ENCODE measurements at places on chromosomes 7 and 10. TPM values are rescaled to one million over a fixed set of nuclear protein-coding genes. Genes with fewer than 3 reads are reported as not detected.

DNA sequence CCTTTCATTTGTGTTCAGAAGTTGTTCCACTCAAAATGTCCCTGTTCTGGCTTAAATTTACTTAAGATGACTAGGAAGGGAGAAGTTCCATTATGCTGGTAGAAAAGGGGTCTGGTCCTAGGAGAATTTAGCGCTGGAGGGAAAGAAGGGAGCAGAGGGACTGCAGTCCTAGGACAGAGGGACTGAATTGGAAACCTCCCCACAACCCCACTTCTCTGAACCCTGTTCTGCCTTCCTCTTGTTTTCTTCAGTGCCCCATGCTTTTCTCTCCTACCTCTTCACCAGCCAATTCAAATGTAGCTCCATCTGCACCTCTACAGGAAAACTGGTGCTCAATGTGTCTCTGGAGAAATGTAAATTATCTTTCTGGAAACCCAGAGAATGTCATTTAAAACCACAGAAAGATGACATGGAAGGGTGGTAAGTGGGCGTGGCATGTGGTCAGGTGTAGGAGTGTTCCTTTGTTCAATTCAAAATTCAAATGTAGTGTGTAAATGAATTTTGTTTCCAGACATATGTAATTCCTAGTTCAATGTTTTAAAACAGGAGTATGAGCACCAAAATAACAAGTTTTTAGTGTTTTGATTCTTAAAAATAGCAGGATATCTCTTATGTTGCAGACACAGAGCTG lies 24.0 kb upstream of the RHOBTB1 start:
- peaks cover 6% of the 10 kb centered on the region for H3K4me1 ChIP-seq
- DNase-seq = no peak
- no peak overlapping the region for H3K4me3 ChIP-seq
- no peaks in the 10 kb centered on the region for H3K36me3 ChIP-seq
- H3K27me3 ChIP-seq = no peaks in the 10 kb centered on the region

GRCh38 chr10:22908837-22909236 lies 19.0 kb upstream of the ARMC3 start:
- no peak for DNase-seq
- H3K4me1 ChIP-seq = peaks cover 11% of the 10 kb centered on the region
- H3K27ac ChIP-seq = no peak overlapping the region
- H3K36me3 ChIP-seq = peaks cover 4% of the 10 kb centered on the region
- no peaks in the 10 kb centered on the region for H3K27me3 ChIP-seq

DNA sequence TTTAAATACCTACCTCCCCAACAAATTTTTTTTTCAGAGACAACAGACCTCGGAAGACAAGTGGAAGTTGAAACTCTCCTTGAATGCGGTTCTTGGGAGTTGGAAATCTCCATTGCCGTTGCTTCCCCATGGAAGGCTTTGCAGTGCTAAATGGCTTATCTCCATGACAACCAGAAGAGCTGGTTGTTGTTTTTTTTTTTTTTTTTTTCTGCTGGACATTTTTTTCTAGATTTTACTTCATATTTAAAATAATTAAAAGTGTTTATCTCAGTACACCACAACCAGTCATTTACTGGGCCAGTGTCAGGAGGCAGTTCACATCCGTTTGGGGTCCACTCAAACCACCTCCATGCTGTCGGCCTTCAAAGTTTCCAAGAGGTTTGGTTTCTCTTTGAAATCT lies 348.5 kb upstream of the PRKCQ start:
- H3K27ac ChIP-seq = no peak overlapping the region
- no peak overlapping the region for H3K4me3 ChIP-seq
- no peaks in the 10 kb centered on the region for H3K4me1 ChIP-seq
- H3K36me3 ChIP-seq = no peaks in the 10 kb centered on the region
- DNase-seq = no peak

DNA sequence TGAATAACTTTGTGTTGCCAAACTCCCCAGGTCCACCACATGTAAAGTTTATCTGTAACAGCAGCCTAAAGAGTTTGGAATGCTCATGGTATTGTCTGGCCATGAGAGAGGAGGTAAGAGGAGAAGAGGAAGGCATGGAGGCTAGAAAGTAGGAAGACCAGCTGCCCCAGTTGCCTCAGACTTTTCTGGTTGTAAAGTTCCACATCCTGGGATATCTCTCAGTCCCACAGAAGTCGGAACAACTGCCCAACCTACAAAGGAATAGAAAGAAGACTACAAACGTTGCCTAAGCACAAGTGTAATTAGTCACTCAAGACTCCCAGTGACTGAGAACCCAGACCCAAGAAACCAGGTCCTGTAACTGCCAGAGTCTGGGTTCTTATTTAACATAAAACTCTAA lies 47.3 kb downstream of the CREB3L2 start:
- H3K4me3 ChIP-seq = no peak overlapping the region
- peaks cover 69% of the 10 kb centered on the region for H3K4me1 ChIP-seq
- H3K27me3 ChIP-seq = no peaks in the 10 kb centered on the region
- peaks cover 12% of the 10 kb centered on the region for H3K36me3 ChIP-seq
- peak overlapping the region; percentile 92 for H3K27ac ChIP-seq
- no peak for DNase-seq

- no peak overlapping the region for H3K27ac ChIP-seq
- H3K4me1 ChIP-seq = peaks cover 7% of the 10 kb centered on the region
- H3K4me3 ChIP-seq = no peak overlapping the region
- peaks cover 8% of the 10 kb centered on the region for H3K27me3 ChIP-seq
- no peaks in the 10 kb centered on the region for H3K36me3 ChIP-seq
Measured at GRCh38 chr10:945778-946177, 14.3 kb upstream of the LARP4B start.

Gene SCD
- 281 TPM for total RNA-seq

- H3K27ac ChIP-seq = no peak within 1 kb of the TSS
- DNase-seq = no peak
- no peaks in the 10 kb centered on the region for H3K27me3 ChIP-seq
Measured at GRCh38 chr7:150631866-150632864, at the start of gene GIMAP6. Gene GIMAP6 (minus strand): TSS chr7:150632385. CDS start chr7:150630142, 2,243 bp downstream.

DNA sequence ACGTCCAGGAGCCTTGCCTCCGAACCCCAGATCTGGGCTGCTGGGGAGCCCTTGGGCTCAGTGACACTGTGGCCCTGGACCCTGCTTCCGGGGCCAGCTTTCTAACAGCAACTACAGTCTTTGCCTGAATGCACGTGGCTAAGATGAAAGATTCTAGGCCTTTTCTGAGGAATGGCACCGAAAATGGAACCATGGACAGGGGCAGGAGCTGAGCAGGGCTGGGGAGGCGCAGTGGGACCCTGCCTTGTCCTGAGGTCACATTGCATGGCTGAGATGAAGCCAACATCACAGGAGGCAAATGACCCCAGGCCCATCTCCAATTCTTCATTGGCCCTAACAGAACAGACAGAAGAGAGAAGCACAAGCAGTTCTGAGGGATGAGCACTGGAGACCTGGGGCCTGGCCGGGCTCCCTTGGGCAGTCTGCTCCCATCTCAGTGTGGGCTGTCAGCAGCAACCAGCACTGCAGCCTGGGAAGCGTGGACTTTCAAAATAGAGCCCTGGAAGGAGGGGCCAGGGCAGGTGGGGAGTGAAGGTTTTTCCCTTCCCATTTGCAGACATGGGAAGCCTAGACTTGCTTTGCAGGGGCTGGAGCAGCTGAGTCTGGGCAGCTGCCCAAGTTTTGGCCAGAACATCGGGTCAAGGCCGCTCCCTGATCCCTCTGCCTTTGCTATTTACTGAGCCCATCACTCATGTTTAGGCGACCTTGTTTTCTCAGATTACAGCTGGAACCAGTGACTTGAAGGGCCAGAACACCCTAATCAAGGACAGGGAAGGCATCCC lies 114.4 kb upstream of the TCERG1L start:
- H3K27ac ChIP-seq = no peak overlapping the region
- H3K4me1 ChIP-seq = no peaks in the 10 kb centered on the region
- no peaks in the 10 kb centered on the region for H3K36me3 ChIP-seq
- no peak overlapping the region for H3K4me3 ChIP-seq
- DNase-seq = no peak

Gene CHCHD1
- 38.8 TPM for total RNA-seq

- H3K27me3 ChIP-seq = no peaks in the 10 kb centered on the region
- H3K4me3 ChIP-seq = no peak overlapping the region
- no peak for DNase-seq
- peaks cover 2% of the 10 kb centered on the region for H3K4me1 ChIP-seq
- H3K36me3 ChIP-seq = no peaks in the 10 kb centered on the region
- no peak overlapping the region for H3K27ac ChIP-seq
Measured at GRCh38 chr10:106392778-106393177, 771.7 kb downstream of the SORCS1 start.

DNA sequence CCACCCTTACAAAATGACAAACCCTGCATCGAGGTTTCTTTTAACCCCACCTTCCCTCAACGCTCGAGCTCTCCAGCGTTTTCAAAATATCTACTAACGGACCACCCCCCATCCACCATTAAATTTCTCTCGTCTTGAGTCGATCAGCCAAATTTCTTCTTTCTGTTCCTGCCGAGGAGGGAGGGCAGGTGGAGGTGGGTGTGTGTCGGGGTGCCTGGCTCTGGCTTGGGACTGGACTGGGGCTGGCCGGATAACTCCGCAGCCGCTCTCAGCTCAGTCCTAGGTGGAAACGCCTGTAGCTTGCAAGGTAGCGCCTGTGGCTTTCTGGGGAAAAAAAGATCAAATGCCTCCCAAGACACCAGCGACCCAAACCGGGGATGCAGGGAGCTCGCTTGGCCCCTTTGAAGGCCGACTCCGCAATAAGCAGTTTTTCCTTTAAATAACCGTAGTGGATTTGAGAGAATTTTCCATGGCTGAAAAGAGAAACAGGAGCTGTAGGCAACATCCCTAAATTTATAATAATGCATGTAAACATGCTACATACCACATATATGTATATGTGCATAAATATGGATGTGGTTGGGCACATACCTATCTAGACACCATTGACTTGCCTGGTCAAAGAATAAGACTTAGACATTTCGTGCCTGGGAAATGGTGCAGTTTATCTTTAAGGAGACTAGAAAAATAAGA lies 1.9 kb upstream of the TMEM178B start:
- H3K27me3 ChIP-seq = peaks cover 47% of the 10 kb centered on the region
- H3K27ac ChIP-seq = peak overlapping the region; percentile 38
- no peaks in the 10 kb centered on the region for H3K36me3 ChIP-seq
- no peak for DNase-seq

Gene RAPGEF5
- total RNA-seq = 9.7 TPM

Gene GCK
- 4.9 TPM for total RNA-seq

- no peak overlapping the region for H3K27ac ChIP-seq
- no peak overlapping the region for H3K4me3 ChIP-seq
- peaks cover 43% of the 10 kb centered on the region for H3K27me3 ChIP-seq
- H3K36me3 ChIP-seq = no peaks in the 10 kb centered on the region
- no peak for DNase-seq
Measured at GRCh38 chr10:122531939-122532338, 28.6 kb upstream of the DMBT1 start.

- DNase-seq = no peak
- H3K4me3 ChIP-seq = no peak overlapping the region
- peaks cover 9% of the 10 kb centered on the region for H3K4me1 ChIP-seq
- H3K27ac ChIP-seq = no peak overlapping the region
Measured at GRCh38 chr7:28900311-28900710, 57.8 kb downstream of the TRIL start.

GRCh38 chr7:105028004-105028403 lies 14.0 kb downstream of the KMT2E start:
- H3K27ac ChIP-seq = peak overlapping the region; percentile 96
- peaks cover 2% of the 10 kb centered on the region for H3K36me3 ChIP-seq
- H3K4me1 ChIP-seq = peaks cover 49% of the 10 kb centered on the region
- H3K27me3 ChIP-seq = no peaks in the 10 kb centered on the region

- no peak overlapping the region for H3K27ac ChIP-seq
- H3K4me1 ChIP-seq = no peaks in the 10 kb centered on the region
- H3K27me3 ChIP-seq = no peaks in the 10 kb centered on the region
- H3K36me3 ChIP-seq = no peaks in the 10 kb centered on the region
- H3K4me3 ChIP-seq = no peak overlapping the region
- DNase-seq = no peak
Measured at GRCh38 chr10:63093227-63093626, 39.9 kb upstream of the NRBF2 start.

- H3K4me1 ChIP-seq = no peaks in the 10 kb centered on the region
- H3K4me3 ChIP-seq = no peak overlapping the region
- DNase-seq = no peak
- no peaks in the 10 kb centered on the region for H3K36me3 ChIP-seq
- H3K27ac ChIP-seq = no peak overlapping the region
Measured at GRCh38 chr7:143958781-143959180, 4.1 kb downstream of the OR2F1 start.

- peaks cover 15% of the 10 kb centered on the region for H3K4me1 ChIP-seq
- DNase-seq = no peak
- peaks cover 54% of the 10 kb centered on the region for H3K27me3 ChIP-seq
- H3K27ac ChIP-seq = peak overlapping the region; percentile 8
- H3K36me3 ChIP-seq = peaks cover 1% of the 10 kb centered on the region
Measured at GRCh38 chr10:101840102-101840684, 3.4 kb downstream of the KCNIP2 start.

DNA sequence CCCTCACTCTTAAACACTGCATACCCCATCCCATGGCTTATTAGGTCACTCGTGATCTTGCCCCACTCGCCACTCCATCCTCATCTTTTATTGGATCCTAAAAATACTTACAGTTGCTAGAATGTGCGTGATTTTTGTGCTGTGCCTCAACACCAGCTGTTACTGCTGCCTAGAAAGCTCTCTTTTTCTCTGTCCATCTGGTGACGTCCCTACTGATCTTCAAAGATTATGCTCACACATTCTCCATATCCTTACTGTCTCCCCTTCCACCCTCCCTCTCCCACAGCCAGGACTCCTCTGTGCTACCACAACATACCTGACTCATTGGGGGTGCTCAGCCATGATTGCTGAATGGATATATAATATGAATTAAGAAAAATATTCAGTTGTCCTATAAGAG lies 42.0 kb downstream of the CDK6 start:
- peaks cover 1% of the 10 kb centered on the region for H3K36me3 ChIP-seq
- H3K27me3 ChIP-seq = no peaks in the 10 kb centered on the region
- H3K27ac ChIP-seq = no peak overlapping the region
- DNase-seq = no peak
- no peaks in the 10 kb centered on the region for H3K4me1 ChIP-seq

- H3K27ac ChIP-seq = no peak overlapping the region
- no peak overlapping the region for H3K4me3 ChIP-seq
- H3K36me3 ChIP-seq = no peaks in the 10 kb centered on the region
- H3K4me1 ChIP-seq = no peaks in the 10 kb centered on the region
- peaks cover 32% of the 10 kb centered on the region for H3K27me3 ChIP-seq
Measured at GRCh38 chr10:45380903-45381620, 7.0 kb downstream of the ALOX5 start.

- no peaks in the 10 kb centered on the region for H3K27me3 ChIP-seq
- peak overlapping the region; percentile 61 for H3K4me3 ChIP-seq
- H3K36me3 ChIP-seq = no peaks in the 10 kb centered on the region
- DNase-seq = no peak
Measured at GRCh38 chr10:97584798-97585438, 729 bp downstream of the HOGA1 start.

GRCh38 chr7:122544463-122544862 lies 154.5 kb downstream of the RNF133 start:
- H3K27ac ChIP-seq = no peak overlapping the region
- no peaks in the 10 kb centered on the region for H3K27me3 ChIP-seq
- H3K4me3 ChIP-seq = no peak overlapping the region
- no peaks in the 10 kb centered on the region for H3K36me3 ChIP-seq

DNA sequence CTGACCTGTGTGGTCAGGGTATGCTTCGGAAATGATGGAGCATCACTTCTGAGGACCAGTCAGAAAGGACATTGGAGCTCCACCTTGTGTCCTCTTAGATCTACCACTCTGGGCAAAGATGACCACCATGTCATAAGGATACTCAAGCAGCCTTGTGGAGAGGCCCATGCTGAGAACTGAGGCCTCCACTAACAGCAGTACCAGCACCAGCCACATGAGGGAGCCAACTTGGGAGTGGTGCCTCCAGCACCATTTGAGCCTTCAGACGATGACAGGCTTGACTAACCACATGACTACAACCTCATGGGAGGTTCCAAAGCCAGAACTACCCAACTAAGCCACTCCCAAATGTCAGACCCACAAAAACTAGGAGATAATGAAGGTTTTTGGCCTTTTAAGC lies 116.0 kb downstream of the NPTX2 start:
- DNase-seq = no peak
- H3K36me3 ChIP-seq = no peaks in the 10 kb centered on the region
- H3K4me1 ChIP-seq = no peaks in the 10 kb centered on the region

Gene GPR37
- total RNA-seq = 6.6 TPM
